ENCODE measurements at places on chromosomes 13 and 19. TPM values are rescaled to one million over a fixed set of nuclear protein-coding genes. Genes with fewer than 3 reads are reported as not detected.

ATXN8OS gene
- total RNA-seq, result not detected

C19orf85 gene
- not detected for total RNA-seq

DNA sequence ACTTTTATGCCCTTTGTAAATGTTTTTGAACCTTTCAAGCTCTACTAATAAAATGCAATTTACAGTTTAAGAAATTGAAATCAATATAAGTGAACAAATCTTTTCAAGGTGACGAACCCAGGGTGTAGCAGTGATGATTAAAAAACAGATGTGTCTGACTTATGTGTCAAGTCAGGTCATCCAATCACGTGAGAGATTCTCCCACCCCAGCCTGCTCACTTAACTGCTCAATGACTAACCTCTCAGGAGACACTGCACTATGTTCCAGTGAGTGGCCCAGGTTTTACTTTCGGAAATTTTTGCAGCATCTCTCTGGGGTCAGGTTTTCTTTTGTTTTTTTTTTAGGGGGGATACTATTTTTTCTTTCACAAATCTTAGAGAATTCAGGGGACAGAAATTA is 60.7 kb downstream of the ZNF429 start:
- DNase-seq, result no peak

GRCh38 chr13:83221813-83222241 is 660.4 kb downstream of the SLITRK1 start:
- no peak for DNase-seq

DNA sequence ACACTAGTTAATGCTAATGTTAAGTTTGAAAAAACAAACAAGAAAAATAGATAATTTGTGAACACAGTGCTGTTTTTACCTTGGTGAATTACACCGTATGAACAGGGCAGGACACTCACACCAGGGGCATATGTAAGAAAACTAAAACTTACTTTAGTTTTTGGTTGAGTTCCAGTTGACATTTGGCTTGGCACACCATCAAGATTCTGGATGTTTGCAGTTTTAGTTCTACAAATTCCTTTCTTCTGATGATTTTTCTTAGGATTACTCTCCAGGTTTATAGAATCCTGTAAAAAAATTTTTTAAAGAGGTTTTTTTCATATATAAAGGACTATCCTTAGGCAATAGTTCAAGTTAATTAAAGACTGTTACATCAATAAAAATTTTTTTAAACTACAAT is 238.5 kb upstream of the STARD13 start:
- no peak for DNase-seq

DNA sequence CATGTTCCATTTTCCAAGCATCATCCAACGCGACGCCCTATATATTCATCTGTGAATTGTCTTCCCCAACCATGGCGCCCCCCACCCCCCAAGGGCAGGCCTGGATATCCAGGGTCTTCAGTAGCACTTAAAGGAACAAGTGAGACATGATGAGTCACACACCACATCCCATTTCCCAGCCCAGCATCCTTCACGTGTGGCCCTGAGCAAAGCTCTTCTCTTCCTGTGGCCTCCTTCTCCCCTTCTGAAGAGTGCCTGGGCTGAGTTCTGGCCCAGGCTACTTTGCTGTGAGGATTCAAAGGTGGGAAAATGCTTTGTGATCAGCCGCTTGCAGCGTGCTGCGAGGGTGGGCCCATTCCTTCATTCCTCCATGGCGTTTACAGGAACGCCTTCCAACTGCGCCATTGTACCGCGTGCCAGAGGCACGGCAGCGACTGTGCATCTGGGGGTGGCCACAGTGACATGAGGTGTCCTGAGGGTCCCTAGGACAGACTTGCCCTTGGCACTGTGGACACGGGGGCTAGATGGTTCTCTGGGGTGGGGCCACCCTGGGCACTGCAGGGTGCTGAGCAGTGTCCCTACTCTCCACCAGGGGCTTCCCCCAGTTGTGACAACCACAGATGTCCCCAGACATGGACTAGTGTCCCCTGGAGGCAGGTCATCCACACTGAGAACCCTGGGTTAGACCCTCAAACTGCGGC is 11.7 kb downstream of the PLIN4 start:
- DNase-seq, result no peak

GRCh38 chr19:56076498-56076897 is 44.6 kb downstream of the ZNF787 start:
- DNase-seq, result no peak

- DNase-seq, result peak; percentile 2
Observed at GRCh38 chr19:5714816-5715215, 5.1 kb downstream of the LONP1 start.

DNA sequence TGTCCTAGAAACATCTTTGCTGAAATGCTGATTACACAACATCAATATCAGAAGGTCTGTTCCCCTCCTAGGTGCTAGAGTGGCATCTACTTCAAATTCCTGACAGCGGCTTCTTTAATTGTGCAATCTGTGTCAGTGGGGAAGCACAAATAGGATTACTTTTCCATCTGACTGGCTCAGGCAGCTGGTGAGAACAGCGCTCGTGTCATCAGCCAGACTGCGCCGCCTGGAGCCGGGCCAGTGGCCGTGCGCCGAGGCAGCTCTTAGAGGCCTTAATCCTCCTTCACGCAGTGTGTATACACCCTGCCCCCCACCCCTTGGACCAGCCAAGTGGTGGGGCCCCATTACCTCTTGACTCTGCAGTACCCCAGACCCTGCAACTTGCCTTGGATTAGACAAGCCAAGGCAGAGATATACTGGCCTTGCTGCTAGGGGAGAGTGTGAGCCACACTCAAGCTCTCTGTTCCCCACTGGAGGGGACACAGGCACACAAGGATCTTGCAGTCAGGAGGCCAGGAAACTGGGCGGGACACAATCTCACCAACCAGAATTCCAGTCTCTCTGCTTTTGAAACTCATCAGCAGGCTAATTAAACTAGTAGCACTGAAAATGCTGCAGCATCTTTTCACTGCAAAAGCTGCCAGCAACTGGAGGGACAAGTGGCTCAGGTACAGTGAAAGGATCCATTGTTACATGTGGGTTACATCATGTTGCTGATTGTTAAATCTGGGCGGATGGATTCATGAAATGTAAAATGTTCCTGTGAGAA is 48.9 kb upstream of the EPHX3 start:
- DNase-seq, result peak; percentile 92

GRCh38 chr19:23099966-23100365 is 16.9 kb upstream of the ZNF730 start:
- DNase-seq, result no peak

Data from Right ventricle myocardium inferior (tissue), 1 donor.